ENCODE measurements at places on chromosomes 7 and 10.

DNA sequence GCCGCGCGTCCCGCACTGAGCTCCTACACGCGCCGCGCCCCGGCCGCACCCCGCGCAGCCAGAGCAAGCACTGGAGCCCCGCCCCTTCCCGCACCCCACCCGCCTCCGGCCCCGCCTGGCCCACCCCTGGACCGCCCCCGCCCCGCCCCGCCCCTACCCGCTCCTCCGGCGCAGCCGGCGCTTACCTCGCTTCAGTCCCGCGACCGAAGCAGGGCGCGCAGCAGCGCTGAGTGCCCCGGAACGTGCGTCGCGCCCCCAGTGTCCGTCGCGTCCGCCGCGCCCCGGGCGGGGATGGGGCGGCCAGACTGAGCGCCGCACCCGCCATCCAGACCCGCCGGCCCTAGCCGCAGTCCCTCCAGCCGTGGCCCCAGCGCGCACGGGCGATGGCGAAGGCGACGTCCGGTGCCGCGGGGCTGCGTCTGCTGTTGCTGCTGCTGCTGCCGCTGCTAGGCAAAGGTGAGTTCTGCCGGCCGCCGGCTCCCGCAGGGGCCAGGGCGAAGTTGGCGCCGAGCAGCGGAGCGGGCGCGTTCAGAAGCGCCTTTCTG lies at the start of gene RET:
RET (plus strand) TSS at position 194 of the 545 bp plus-strand sequence; CDS start at position 384, 190 bp downstream.
- no peak for DNase-seq

GRCh38 chr7:47283497-47284131 lies 298.3 kb downstream of the TNS3 start:
- DNase-seq, result no peak

- DNase-seq, result peak; percentile 21
Measured at GRCh38 chr7:105429746-105430612, 41.3 kb upstream of the SRPK2 start.

DNA sequence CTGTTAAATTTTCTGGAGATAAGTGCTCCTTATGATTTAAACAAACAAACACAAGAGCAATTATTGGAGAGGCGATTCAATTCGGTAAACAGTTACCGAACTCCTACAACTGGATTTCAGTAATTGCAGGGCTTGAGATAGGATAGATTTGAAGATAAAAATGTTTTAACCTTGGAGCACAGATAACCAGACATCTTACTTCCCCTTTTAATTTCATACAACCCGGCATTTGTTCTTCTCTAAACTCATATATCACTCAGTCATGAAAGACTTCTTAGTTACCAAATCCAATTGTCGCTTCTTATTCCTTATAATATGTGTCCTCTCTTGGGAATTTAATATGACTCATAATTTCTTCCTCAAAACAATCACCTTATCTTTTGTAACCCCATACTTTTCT lies 235.9 kb upstream of the CSTF2T start:
- no peak for DNase-seq

DNA sequence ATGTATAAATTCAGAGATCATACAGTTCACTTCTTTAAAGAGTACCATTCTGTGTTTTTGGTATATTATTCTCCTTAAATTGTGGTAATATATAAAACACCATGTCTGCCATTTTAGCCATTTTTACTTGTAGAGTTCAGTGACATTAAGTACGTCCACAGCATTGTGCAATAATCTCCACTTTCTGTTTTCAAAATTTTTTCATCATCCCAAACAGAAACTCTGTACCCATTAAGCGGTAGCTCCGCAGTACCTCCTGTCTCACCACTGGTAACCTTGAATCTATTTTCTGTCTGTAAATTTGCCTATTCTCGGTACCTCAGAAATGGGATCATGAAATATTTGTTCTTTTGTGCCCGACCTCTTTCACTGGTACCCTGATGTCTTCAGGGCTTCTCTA lies 60.3 kb downstream of the CAMK1D start:
- no peak for DNase-seq

DNA sequence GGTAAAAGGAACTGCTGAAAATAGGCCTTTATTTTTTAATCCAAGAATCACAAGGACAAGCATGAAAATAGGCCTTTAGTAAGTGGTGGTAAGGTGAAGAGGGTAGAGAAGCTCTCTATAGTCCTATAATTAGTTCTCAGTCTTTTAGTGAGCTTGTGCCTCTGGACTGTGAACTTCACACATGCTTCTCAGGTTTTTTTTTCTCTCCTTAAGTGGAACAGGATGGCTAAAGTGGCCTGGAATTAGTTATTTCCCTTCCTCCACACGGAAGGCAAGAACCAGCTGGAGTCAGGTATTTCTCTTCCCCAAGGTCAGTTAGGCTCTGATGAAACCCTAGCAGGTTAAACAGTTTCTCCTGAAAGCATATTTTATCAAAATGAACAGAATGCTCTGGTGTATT lies 203.0 kb upstream of the MINDY3 start:
- no peak for DNase-seq

DNA sequence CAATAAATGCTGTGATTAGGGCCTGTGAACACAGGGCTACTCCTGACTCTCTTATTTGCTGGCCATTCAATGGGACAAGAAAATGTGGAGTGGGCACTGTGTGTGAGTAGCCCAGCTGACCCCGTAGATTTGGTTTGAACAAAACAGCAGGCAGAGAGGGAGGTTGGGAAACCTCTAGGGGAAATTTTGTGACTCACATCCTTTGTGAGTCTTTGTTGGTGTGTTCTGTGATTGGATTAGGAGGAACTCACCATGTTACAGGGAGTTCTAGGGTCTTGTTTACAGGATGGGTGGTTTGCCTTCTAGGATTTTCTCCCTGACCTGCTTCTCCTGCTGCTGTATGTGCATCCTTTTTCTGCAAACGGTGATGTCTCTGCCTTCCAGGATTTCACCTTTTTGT lies 128.3 kb upstream of the MKI67 start:
- DNase-seq, result no peak

- no peak for DNase-seq
Measured at GRCh38 chr10:80471715-80472233, 17.7 kb downstream of the TSPAN14 start.

DNA sequence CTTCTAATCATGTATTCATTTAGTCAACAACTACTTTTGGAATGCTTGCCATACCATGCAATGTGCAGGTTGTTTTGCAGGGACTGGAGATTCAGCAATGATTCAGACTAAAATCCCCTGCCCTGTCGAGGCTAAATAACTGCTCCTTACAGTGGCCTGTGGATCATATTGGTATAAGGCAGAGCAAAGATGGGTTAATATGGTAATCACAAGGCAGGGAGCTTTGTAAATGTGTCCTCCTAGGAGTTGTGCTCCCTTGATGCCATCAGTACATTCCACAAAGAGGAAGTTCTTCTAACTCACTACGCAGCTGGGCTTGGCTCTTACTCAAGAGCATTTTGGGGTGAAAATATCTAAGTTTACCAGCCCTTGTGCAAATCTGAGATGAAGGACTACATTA lies 614 bp upstream of the IFIT2 start:
- DNase-seq, result peak; percentile 67
